Type B pancreatic cell (in vitro differentiated cells): ENCODE measurements at places on chromosomes 5 and 9.

DNA sequence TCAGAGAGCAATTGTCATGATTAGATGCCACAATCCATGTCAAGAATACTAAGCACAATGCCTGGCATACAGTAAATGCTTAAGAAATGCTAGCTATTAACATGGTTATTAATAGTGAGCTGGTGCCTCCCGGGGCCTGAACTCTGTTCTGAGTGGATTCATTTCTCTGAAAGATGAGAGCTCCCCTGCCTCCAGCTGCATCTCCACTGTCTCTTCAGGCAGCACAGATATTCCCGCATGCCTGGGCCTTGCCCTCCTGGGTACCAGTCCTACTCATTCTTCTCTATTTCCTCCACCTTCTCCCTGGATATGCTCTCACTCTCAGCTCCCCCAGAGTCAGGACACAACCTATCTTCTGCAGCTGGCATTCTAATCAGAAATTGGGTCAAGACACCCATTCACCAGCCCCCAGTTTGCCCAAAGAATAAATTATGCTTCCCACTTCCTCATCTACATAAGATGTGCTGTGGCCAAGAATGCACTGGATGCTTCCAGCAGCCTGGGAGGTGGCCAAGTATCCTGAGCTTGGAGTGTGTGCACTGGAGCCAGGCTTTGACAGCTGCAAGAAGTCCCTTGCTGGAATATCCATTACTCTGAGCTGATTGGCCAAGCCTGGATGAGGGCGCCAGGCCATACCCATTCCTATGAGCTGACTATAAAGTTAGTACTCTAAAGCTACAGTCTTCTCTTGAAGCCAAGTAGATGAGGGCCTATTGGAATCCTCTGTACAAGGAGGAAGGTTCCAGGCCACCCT, 669.0 kb downstream of the ACTL7B start:
- no peak overlapping the region for H3K27ac ChIP-seq
- DNase-seq: no peak
- H3K4me3 ChIP-seq: no peak overlapping the region
- H3K27me3 ChIP-seq: peaks cover 4% of the 10 kb centered on the region
- H3K36me3 ChIP-seq: no peaks in the 10 kb centered on the region
- peaks cover 9% of the 10 kb centered on the region for H3K4me1 ChIP-seq

DNA sequence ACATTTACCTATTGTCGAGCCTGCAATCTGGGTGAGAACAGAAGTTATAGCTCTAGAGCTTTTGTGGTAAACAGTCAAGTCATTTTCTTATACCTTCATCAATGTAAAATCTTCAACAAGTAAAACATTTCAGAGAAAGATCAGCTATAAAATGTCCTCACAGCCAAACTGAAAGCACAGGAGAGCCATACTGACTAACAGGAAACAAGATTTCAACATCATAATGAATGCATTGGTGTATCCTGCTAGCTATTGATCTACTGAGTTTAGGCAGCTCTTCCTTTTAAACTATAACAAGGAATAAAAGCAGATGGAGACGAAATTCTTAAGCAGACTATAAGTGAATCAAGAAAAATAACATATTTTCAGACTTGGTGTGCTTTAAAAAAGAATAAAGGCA, 1522.9 kb upstream of the WWC1 start:
- H3K4me3 ChIP-seq: no peak overlapping the region
- H3K36me3 ChIP-seq: no peaks in the 10 kb centered on the region
- no peaks in the 10 kb centered on the region for H3K4me1 ChIP-seq
- DNase-seq: no peak
- H3K27me3 ChIP-seq: no peaks in the 10 kb centered on the region
- no peak overlapping the region for H3K27ac ChIP-seq

- peak overlapping the region; percentile 62 for H3K27ac ChIP-seq
- DNase-seq: no peak
These were observed 2.6 kb upstream of the BOD1 start for GRCh38 chr5:173618927-173619519.

DNA sequence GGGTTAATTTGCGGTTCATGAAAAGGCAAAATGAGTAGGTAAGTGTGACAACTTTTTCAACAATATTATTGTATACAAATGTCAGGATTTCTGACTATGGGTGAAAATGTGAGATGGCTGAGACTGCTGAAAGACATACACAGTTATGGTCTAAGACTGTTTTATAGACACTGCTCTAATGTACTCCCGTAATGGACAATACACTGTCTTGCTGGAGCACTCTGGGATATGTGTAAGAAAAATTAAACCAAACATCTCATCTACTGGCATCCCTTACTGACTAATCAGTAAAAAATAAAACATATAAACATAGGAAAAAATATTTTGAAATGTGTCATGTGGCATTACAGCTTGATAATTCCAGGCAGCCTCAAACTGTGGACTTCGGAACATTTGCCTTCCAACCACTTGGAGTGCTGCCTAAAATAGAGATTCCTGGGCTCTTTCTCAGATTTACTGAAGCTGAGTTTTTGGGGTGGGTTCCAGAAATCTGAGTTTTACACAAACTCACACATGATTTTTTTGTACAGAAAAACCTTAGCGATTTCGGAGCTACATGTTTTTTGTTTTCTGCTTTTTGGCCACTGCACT, 233.9 kb upstream of the TBCA start:
- no peak for DNase-seq
- peaks cover 7% of the 10 kb centered on the region for H3K36me3 ChIP-seq
- H3K4me1 ChIP-seq: peaks cover 6% of the 10 kb centered on the region
- H3K27me3 ChIP-seq: no peaks in the 10 kb centered on the region
- no peak overlapping the region for H3K4me3 ChIP-seq
- no peak overlapping the region for H3K27ac ChIP-seq

- H3K27ac ChIP-seq: no peak overlapping the region
- peaks cover 12% of the 10 kb centered on the region for H3K4me1 ChIP-seq
- no peak overlapping the region for H3K4me3 ChIP-seq
- DNase-seq: no peak
- no peaks in the 10 kb centered on the region for H3K36me3 ChIP-seq
These were observed 101.4 kb downstream of the PPARGC1B start for GRCh38 chr5:149831492-149831891.

GRCh38 chr9:86275962-86276361, 6.4 kb downstream of the ISCA1 start:
- H3K27me3 ChIP-seq: no peaks in the 10 kb centered on the region
- no peak overlapping the region for H3K4me3 ChIP-seq
- DNase-seq: no peak
- H3K36me3 ChIP-seq: peaks cover 37% of the 10 kb centered on the region
- peaks cover 30% of the 10 kb centered on the region for H3K4me1 ChIP-seq

GRCh38 chr5:151718153-151718552, 31.4 kb upstream of the SPARC start:
- no peaks in the 10 kb centered on the region for H3K36me3 ChIP-seq
- no peak for DNase-seq
- H3K27me3 ChIP-seq: no peaks in the 10 kb centered on the region
- H3K27ac ChIP-seq: no peak overlapping the region
- no peak overlapping the region for H3K4me3 ChIP-seq

DNA sequence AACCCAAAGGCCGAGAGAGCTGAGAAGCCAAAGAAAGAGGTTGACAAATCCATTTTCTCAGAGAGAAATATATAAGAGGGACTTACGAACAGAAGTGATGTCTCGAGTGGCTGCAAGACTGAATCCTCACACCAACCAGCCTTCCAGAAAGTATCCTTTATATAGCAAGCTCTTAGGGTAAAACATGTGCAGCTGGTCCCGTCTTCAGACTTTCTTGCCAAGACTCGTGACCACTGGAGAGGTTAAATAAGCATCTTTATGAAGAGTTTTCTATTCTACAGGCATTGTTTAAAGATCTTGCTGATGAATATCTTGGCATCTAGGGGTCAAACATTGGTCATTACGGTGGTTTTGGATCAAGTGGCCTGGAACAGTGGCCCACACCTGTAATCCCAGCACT, 16.9 kb upstream of the SLC22A4 start:
- no peak for DNase-seq
- H3K27me3 ChIP-seq: no peaks in the 10 kb centered on the region
- no peak overlapping the region for H3K4me3 ChIP-seq
- peaks cover 47% of the 10 kb centered on the region for H3K4me1 ChIP-seq
- H3K27ac ChIP-seq: no peak overlapping the region

GRCh38 chr5:136114414-136115125, 18.1 kb upstream of the SMAD5 start:
- H3K27me3 ChIP-seq: peaks cover 3% of the 10 kb centered on the region
- no peaks in the 10 kb centered on the region for H3K36me3 ChIP-seq
- DNase-seq: no peak
- H3K4me3 ChIP-seq: no peak overlapping the region

GRCh38 chr9:14706530-14707140, 13.4 kb upstream of the ZDHHC21 start:
- peaks cover 4% of the 10 kb centered on the region for H3K36me3 ChIP-seq
- DNase-seq: no peak
- no peaks in the 10 kb centered on the region for H3K27me3 ChIP-seq
- H3K4me1 ChIP-seq: no peaks in the 10 kb centered on the region

DNA sequence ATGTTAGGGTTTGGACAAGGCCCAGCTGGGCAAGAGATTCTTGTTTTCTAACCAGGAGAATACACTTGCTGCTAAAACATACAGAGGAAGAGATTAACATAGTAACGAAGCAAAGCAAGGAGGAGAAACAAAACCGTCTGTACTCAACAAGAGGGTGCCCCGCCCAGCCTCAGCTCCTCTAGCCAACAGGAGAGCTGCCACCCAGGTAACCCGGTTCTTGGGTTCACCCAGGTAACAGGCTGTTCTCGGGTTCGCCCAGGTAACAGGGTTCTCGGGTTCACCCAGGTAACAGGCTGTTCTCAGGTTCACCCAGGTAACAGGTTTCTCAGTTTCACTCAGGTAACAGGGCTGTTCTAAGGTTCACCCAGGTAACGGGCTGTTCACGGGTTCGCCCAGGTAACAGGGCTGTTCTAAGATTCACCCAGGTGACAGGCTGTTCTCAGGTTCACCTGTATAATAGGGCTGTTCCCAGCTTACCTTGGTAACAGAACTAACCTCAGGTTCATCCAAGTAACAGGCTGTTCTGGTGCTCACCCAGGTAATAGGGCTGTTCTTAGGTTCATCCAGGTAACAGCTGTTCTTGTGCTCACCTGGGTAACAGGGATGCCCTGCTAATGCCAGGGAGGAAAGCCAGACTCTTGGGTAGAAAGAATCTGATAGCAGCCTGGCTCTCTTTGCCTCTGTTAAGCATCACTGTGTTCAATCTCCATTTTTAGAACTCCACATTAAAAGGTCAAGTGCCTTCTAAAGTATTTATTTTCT, 271.6 kb downstream of the SYK start:
- no peaks in the 10 kb centered on the region for H3K36me3 ChIP-seq
- H3K4me1 ChIP-seq: peaks cover 9% of the 10 kb centered on the region
- no peaks in the 10 kb centered on the region for H3K27me3 ChIP-seq
- H3K4me3 ChIP-seq: no peak overlapping the region
- no peak overlapping the region for H3K27ac ChIP-seq

GRCh38 chr5:58751222-58751837, 168.5 kb downstream of the RAB3C start:
- no peak overlapping the region for H3K27ac ChIP-seq
- peaks cover 15% of the 10 kb centered on the region for H3K4me1 ChIP-seq
- DNase-seq: no peak
- no peaks in the 10 kb centered on the region for H3K27me3 ChIP-seq
- no peaks in the 10 kb centered on the region for H3K36me3 ChIP-seq

GRCh38 chr5:91126888-91127287, 256.2 kb downstream of the ARRDC3 start:
- H3K4me1 ChIP-seq: peaks cover 11% of the 10 kb centered on the region
- H3K27ac ChIP-seq: no peak overlapping the region
- no peak overlapping the region for H3K4me3 ChIP-seq
- no peaks in the 10 kb centered on the region for H3K27me3 ChIP-seq
- H3K36me3 ChIP-seq: no peaks in the 10 kb centered on the region
- DNase-seq: no peak

GRCh38 chr5:157225469-157226422, 40.2 kb upstream of the CYFIP2 start:
- H3K27ac ChIP-seq: no peak overlapping the region
- no peak overlapping the region for H3K4me3 ChIP-seq
- DNase-seq: no peak
- H3K27me3 ChIP-seq: no peaks in the 10 kb centered on the region

DNA sequence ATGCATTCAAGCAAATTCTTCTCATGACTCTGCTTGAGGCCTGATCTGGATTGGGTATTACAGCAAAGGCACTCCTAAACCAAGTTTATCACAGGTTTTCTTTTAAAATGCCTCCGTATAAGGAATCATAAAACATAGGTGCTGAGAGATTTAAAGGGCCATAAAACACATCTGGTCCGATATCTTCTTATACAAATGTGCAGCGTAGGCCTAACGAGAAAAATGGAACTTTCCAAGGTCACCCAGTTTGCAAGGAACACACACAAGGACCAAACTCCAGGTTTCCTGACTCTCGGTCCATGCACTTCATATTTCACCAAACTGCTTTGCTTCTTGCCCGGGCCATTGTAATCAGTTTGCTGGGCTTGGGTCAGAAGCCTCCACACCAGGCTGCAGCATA, 22.1 kb downstream of the SH3RF2 start:
- no peak for DNase-seq
- peaks cover 22% of the 10 kb centered on the region for H3K4me1 ChIP-seq
- H3K4me3 ChIP-seq: no peak overlapping the region
- H3K36me3 ChIP-seq: peaks cover 10% of the 10 kb centered on the region
- H3K27ac ChIP-seq: no peak overlapping the region
- no peaks in the 10 kb centered on the region for H3K27me3 ChIP-seq

- H3K4me3 ChIP-seq: no peak overlapping the region
- H3K27me3 ChIP-seq: no peaks in the 10 kb centered on the region
- peak overlapping the region; percentile 10 for H3K27ac ChIP-seq
These were observed 114.5 kb downstream of the RPS23 start for GRCh38 chr5:82163452-82164175.

GRCh38 chr5:16628376-16628775, 11.6 kb upstream of the RETREG1 start:
- H3K27ac ChIP-seq: no peak overlapping the region
- DNase-seq: no peak
- H3K4me3 ChIP-seq: no peak overlapping the region
- peaks cover 7% of the 10 kb centered on the region for H3K27me3 ChIP-seq

GRCh38 chr5:148902478-148902877, 76.1 kb downstream of the ADRB2 start:
- no peaks in the 10 kb centered on the region for H3K36me3 ChIP-seq
- no peak for DNase-seq
- H3K4me1 ChIP-seq: no peaks in the 10 kb centered on the region
- no peak overlapping the region for H3K27ac ChIP-seq
- H3K27me3 ChIP-seq: no peaks in the 10 kb centered on the region

GRCh38 chr5:161190086-161190485, 338.1 kb upstream of the ATP10B start:
- no peak overlapping the region for H3K27ac ChIP-seq
- no peak for DNase-seq
- no peaks in the 10 kb centered on the region for H3K4me1 ChIP-seq
- no peaks in the 10 kb centered on the region for H3K36me3 ChIP-seq

DNA sequence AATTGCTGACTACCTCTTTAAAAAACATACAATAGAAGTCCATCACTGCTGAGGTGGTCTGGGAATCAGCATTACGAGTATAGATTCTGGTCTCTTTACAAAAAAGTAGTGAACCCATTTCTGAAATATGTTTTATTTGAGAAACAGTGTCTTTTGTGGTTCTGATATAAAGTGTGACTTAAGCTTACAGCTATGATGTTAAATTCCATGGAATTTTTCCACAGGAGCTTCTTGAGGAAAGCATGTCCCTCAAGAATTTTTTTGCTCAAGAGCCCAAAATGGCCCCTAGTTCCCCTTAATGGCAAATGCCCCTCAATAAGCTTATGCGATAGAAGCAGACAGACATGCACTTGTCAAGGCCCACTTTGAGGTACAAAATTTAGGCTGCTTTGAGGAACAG, 265.7 kb downstream of the FAM170A start:
- H3K27me3 ChIP-seq: peaks cover 3% of the 10 kb centered on the region
- H3K4me1 ChIP-seq: no peaks in the 10 kb centered on the region
- no peak overlapping the region for H3K4me3 ChIP-seq
- no peaks in the 10 kb centered on the region for H3K36me3 ChIP-seq
- H3K27ac ChIP-seq: no peak overlapping the region
- DNase-seq: no peak

- no peaks in the 10 kb centered on the region for H3K4me1 ChIP-seq
- H3K36me3 ChIP-seq: no peaks in the 10 kb centered on the region
These were observed 119.9 kb downstream of the DOCK2 start for GRCh38 chr5:169757016-169757415.
